ENCODE measurements at places on chromosomes 3 and 15.

- no peak for DNase-seq
Observed at GRCh38 chr15:100949691-100950090, 30.5 kb downstream of the LRRK1 start.

DNA sequence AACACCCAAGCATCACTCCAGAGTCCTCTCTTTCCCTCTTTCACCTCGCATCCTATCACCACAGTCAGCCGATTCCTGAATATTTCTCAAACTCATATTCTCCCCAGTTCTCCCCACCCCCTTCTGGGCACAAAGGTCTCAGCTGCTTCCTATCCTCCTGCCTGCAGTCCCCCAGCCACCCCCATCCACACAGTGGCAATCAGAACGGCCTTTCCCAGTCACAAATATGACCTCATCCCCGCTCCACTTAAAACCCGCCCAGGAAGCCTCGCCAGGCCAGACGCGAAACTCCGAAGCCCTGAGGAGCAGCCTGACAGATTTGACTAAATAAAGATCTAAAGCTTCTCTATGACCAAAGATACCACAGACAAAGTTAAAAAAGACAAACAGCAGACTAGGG, 49.9 kb upstream of the LINGO1 start:
- no peak for DNase-seq

- DNase-seq: no peak
Observed at GRCh38 chr3:48798998-48799397, 48.7 kb downstream of the PRKAR2A start.

GRCh38 chr3:62503516-62503915, 130.2 kb upstream of the FEZF2 start:
- DNase-seq: no peak

GRCh38 chr3:156997351-156997750, 162.6 kb downstream of the CCNL1 start:
- DNase-seq: no peak

DNA sequence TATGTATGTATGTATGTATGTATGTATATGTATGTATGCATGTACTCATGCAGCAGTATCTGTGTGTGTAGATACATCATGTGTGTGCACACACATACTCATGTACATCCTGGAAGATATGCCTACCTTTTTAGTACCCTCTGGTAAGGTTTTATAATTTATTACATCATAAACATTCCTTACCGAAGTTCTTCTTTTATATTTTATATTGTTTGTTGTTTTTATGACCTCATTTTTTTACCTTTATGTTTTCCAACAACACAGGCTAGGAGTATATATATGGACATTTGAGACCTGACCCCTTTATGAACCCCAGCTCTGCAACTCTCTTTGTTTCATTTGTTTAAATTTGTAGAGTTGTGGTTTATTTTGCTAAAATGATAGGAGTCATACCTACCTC, 263.5 kb downstream of the ADAMTSL3 start:
- no peak for DNase-seq

- no peak for DNase-seq
Observed at GRCh38 chr3:160929595-160929994, 173.6 kb downstream of the PPM1L start.

- no peak for DNase-seq
Observed at GRCh38 chr3:180700941-180701340, 21.7 kb upstream of the CCDC39 start.

DNA sequence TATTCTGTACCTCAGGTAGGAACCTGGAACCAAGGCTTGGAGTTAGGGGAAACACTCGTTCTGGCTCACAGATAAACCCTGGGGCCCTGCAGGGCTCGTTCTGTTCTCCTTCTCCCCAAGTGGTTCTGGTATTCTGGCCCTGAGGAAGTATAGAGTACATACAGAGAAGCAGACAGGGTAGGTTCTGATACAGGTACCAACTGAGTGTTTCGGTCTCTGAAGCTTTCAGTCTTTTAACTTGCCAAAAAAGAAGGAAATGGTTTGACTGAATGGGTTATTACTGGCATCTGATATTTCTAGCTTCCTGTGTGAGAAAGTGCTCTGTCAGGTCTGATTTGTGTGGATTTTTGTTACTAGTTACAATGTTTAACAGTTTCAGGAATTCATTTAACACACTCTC, 67.3 kb downstream of the UBE2E2 start:
- DNase-seq: no peak

- DNase-seq: no peak
Observed at GRCh38 chr3:55555873-55556618, 68.9 kb upstream of the WNT5A start.

- no peak for DNase-seq
Observed at GRCh38 chr3:10843378-10843777, 27.4 kb downstream of the SLC6A11 start.

DNA sequence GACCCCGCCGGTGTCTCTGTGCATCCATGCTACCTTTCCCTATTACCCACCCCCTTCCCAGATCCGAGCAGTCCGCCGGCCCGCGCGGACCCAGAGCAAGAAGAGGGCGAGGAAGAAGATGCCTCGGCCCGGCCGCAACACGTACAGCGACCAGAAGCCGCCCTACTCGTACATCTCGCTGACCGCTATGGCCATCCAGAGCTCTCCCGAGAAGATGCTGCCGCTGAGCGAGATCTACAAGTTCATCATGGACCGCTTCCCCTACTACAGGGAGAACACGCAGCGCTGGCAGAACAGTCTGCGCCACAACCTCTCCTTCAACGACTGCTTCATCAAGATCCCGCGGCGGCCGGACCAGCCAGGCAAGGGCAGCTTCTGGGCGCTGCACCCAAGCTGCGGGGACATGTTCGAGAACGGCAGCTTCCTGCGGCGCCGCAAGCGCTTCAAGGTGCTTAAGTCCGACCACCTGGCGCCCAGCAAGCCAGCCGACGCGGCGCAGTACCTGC, 788 bp downstream of the FOXB1 start:
- DNase-seq: no peak

- DNase-seq: no peak
Observed at GRCh38 chr3:136730595-136731273, 21.4 kb downstream of the STAG1 start.

GRCh38 chr3:151395806-151396205, 11.3 kb upstream of the P2RY12 start:
- no peak for DNase-seq

DNA sequence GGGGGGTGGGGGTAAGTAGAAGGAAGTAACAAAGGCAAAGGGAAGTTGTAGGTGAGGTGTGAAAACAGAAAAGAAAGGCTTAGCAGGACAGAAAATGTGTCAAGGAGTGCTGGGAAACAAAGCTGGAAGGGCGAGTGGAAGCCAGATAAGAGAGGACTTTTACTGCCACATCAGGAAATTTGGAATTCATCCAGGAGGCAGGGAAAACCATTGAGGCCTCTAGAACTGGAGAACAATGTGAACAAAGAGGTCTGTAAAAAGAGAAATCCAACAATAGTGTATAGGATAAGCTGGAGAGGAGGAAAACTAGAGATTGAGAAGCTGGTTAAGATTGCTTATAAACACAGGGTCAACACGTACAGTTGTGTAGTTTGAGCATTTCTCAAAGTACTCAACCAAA, 116.6 kb downstream of the NTRK3 start:
- no peak for DNase-seq

- no peak for DNase-seq
Observed at GRCh38 chr3:138046955-138047354, 37.0 kb downstream of the CLDN18 start.

Data from stimulated activated CD4-positive, alpha-beta T cell treated with anti-CD3 and anti-CD28 coated beads, Interleukin-15, amount 100 ng/mL, for 1 hour (primary cell).